T-helper 2 cell treated with Interferon-gamma antibody and Interleukin-4, amounts not matched to agents 5 μg/mL and 100 μg/mL, for 36 hours (primary cell): ENCODE measurements at places on chromosomes 5 and 9.

DNA sequence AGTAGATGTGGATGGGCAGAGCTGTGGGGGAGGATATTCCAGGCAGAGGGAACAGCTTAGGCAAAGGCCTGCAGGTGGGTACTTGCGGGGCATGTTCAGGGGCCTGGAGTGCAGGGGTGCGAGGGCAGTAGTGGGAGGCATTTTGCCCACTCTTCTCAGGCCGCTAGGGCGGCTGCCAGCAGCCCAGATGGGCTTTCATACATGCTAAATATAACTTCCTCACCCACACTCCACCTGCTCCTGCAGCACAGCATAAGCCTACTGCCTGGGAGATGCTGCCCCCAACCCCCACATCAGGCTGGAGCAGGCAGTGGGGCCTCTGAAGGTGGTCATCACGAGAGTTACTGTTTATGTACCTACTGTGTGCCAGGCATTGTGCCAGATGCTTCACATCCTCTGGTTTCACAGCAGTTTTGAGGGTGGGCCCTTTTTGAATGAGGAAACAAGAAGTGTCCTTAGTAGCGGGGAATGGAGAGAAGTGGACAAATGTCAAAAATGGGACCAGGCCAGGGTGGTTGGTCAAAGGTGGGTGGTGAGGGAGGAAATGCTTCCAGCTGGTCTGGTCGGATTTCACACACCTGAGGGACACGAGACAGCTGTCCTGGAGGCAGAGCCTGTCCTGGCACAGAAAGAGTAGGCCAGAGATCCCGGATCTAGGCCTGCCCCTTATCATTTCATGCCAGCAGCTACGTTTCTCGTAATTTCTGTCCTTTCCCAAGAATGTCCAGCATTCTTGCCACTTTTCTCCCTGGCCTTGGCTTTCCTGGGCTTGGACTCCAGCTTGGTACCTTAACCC, 12.1 kb downstream of the RGS14 start:
- H3K4me1 ChIP-seq, result peaks cover 42% of the 10 kb centered on the region
- no peak overlapping the region for H3K4me3 ChIP-seq
- DNase-seq, result no peak
- H3K27ac ChIP-seq, result peak overlapping the region; percentile 3

DNA sequence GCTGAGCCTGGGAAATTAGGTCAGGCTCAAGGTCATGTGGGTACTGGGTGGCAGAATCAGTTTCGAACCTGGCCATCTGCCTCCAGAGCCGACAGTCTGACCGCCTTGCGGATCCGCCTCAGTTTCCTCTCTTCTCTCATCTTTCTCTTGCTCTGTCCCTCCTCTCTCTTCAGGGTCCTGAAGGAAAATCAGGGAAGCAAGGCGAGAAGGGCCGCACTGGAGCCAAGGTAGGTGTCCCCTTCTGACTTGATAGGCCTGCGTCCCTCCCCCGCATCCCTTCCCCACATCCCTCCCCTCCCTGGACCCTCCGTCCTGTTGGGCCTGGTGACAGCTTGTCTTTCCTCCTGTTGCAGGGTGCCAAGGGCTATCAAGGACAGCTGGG, 40.8 kb upstream of the ORM1 start:
- H3K27me3 ChIP-seq, result no peaks in the 10 kb centered on the region
- H3K4me1 ChIP-seq, result no peaks in the 10 kb centered on the region
- no peak for DNase-seq
- no peak overlapping the region for H3K27ac ChIP-seq
- H3K4me3 ChIP-seq, result no peak overlapping the region

DNA sequence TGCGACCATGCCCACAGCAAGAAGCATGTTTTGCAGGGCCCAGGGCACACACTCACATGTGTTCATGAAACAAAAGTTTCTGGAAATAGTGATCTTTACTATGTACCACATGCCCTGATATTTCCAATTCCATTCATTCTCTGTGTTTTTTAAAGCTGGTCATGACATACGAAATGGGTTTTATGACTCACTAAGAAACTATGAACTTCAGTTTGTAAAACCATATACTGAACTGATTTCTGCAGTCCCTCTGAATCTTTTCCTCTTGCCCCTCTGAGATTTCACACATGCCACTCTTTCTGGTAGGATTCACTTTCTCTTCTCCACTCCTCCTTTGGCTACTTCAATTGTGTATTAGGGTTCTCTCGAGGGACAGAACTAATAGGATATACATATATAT, 416.1 kb upstream of the TRPC7 start:
- DNase-seq, result no peak
- no peaks in the 10 kb centered on the region for H3K27me3 ChIP-seq
- no peaks in the 10 kb centered on the region for H3K36me3 ChIP-seq

DNA sequence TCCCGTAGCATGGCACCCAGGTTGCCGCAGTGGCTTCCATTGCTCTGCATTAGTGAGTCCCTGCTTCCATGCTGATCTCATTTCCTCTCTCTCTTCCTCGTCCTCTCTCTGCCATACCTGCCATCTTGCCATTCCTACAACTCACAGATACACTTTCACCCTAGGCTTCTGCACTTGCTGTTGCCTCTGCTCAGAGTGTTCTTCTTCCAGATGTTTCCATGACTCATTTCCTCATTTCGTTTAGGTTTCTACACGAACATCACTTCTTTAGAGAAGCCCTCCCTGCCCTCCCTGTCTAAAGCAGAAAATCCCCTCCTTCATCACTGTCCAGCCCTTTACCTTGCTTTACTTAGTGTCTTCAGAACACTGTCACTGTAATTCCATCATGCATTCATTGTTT, 115.2 kb upstream of the WWC1 start:
- no peaks in the 10 kb centered on the region for H3K36me3 ChIP-seq
- H3K27me3 ChIP-seq, result no peaks in the 10 kb centered on the region
- no peak overlapping the region for H3K4me3 ChIP-seq
- no peak for DNase-seq

- no peak for DNase-seq
- H3K4me3 ChIP-seq, result no peak overlapping the region
- H3K4me1 ChIP-seq, result no peaks in the 10 kb centered on the region
- H3K27me3 ChIP-seq, result peaks cover 8% of the 10 kb centered on the region
- H3K27ac ChIP-seq, result no peak overlapping the region
These were observed 2.1 kb downstream of the SYNPO start for GRCh38 chr5:150642567-150642927.

- peaks cover 41% of the 10 kb centered on the region for H3K4me1 ChIP-seq
- H3K27ac ChIP-seq, result peak overlapping the region; percentile 70
- H3K4me3 ChIP-seq, result peak overlapping the region; percentile 73
These were observed 50.7 kb downstream of the P4HA2 start for GRCh38 chr5:132176987-132177386.

GRCh38 chr9:96522366-96522765, 72.4 kb downstream of the HABP4 start:
- DNase-seq, result no peak
- peaks cover 6% of the 10 kb centered on the region for H3K4me1 ChIP-seq
- H3K27ac ChIP-seq, result no peak overlapping the region
- H3K36me3 ChIP-seq, result no peaks in the 10 kb centered on the region
- no peak overlapping the region for H3K4me3 ChIP-seq
- H3K27me3 ChIP-seq, result no peaks in the 10 kb centered on the region

DNA sequence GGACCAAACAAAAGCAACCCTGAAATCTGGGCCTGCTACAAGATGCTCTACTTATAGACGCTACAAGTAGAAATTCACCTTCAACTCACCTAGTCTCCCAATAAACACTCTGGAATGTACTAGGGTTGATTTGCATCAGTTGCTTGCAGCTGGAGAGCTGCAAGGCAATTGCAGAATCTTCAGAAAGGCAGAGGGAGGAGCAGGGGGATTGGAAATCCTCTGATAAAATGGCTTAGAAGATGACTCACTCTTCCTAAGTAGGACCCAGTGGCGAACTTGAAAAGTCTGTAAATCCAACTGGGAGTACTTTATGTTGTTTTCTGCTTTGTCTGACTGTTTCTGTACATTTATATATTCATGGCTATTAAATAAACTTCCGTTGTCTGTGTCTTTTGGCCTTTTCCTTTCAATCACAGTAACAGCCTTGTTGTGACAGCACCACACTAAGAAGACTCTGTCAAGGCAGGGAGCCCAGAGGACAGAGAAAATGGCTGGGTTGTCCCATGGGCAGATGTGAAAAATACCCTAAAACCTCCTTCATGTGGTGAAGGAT, 14.7 kb upstream of the MLLT3 start:
- H3K36me3 ChIP-seq, result no peaks in the 10 kb centered on the region
- no peak for DNase-seq
- H3K27me3 ChIP-seq, result peaks cover 28% of the 10 kb centered on the region
- no peak overlapping the region for H3K27ac ChIP-seq
